ENCODE measurements at places on chromosomes 5 and 9.
A peak's percentile ranks its signal among the peaks of the same experiment; 100 is the strongest.

DNA sequence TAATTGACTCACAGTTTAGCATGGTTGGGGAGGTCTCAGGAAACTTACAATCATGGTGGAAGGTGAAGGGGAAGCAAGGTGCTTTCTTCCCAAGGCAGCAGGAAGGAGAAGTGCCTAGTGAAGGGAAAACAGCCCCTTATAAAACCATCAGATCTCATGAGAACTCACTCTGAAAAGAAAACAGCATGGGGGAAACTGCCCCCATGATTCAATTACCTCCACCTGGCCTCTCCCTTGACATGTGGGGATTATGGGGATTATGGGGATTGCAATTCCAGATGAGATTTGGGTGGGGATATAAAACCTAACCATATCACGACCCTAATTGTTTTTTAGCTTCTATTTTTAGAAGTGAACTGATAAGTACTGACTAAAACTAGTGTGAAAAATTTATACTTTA is 1377.5 kb upstream of the DMAC1 start:
- no peak for DNase-seq

DNA sequence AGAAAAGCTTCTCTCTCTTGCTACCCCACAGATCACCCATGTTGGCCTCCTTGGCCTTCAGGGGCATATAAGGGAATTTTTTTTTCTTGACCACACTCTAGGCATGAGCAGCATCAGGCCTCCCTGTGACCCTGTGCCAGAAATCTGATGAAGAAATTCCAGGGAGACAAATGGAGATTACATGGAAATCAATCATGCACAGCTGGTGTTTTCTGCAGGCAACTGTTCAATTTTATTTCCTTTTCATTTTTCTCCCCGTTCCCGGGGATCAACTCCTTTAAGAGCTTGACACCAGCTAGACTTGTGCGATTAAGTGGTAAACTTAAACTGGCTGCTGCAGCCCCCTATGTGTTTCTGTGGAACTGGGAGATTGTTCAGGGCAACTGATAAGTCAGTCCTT is 59.3 kb downstream of the GALNT10 start:
- no peak for DNase-seq

- no peak for DNase-seq
Measured at GRCh38 chr5:78483809-78484521, 123.5 kb downstream of the SCAMP1 start.

DNA sequence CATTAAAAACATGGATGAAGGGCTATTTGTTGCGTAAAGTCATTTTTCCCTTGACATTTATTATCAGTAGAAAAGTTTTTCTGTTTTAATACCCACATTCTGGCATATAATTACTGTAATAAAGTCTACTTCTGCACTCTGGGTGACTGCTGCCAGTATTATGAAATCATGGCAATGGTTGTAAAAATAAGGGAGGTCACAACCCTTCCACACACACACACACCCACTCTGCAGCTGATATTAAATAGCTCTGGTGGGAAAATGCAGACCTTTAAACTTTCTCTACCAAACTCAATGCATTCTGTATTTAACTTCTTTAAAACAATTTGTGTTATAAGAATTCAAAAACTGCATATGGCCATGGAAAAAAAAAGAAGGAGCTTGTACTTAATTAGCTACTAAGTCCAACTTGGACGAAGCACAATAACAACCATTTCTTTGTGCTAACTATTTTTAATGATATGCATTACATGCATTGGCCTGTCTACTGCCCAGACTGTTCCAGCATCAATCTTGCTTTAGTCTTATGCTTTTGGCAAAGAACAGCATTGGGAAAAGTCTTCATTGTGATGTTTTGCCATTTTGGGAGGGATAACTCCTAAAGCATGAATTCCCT is 137.6 kb upstream of the MAP3K1 start:
- DNase-seq, result no peak

DNA sequence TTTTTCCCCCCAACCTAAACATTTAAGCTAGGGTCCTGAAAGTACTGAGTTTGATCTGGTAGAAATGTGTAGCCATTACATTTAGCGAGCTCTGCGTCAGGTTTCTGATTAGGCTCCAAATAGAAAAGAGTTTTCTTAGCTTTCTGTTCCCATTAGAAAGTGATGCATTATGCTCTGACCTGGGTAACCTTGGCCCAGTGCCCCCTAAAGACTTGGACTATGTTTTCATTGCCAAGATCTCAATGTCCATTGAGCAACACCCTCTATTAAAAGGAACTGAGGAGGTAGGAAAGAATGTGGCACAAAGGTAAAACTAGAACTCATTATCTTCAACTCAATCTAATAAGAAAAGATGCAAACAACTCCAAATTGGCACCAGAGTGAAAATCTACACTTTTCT is 358.9 kb upstream of the PCSK5 start:
- DNase-seq, result no peak

DNA sequence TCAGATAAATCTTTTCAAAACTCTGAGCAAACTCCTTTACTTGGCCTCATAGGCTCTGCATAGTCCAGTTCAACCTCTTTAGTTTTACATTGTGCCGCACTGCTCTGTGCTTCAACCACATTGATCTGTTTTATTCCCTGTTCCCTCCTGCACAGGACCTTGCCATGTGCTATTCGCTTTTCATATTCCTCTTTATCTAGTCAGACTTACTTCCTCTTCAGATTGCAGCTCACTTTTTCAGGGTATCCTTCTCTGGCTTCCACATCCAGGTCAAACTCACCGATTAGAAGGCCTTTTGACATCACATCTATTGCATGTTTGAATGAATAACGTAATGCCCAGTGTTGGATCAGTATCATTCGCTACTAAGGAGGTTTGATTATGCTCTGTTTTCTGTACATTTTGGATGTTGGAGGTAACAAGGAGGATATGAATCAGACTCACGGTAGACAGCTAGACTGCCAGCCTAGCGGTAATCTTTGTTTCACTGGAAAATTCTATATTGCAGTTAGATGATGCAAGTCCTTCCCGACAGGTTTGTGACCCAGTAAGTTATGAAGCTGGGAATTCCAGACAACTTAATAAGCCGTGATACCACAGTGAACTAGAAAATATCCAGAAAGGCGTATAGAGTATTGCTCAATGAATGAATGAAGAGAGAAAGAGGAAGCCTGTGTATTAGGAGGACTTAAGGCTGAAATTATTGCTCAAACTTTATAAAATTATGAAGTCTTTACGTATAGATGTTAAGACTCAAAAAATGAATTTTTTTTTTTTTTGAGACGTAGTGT is 65.7 kb downstream of the IQGAP2 start:
- DNase-seq, result no peak

DNA sequence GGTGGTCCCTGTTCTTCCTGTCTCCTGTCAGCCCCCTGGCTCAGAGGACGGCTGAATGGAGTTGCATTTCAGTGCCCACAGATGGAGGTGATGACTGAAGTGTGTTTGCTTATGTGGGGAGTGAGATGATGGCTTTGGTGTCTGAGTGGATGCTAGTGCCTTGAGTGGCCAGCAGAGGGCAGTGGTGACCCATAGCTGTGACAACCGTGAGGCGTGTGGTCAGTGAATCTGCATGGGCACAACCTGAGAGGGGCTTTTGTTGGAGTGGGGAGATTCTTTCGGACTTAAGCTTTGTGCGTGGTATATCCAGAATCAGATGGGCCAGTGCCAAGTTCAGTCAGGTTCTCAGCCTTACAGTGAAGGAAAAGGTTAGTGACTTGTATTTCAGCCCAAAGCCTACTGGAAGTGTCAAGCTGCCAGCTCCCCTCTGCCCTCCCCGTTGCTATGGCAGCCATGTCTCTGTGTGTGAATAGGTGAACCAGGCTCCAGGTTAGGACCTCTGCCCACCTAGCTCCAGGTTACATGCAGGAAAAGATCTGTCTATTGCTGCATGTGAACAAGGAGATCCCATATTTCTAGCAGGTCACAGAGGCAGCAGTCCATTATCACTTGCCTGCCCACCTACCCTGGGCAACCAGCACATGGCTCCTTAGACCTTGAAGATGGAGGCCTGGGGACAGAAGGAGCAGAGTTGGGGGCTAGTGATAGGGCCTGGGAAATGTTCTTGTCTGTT is 14.7 kb upstream of the CXXC5 start:
- peak; percentile 78 for DNase-seq

DNA sequence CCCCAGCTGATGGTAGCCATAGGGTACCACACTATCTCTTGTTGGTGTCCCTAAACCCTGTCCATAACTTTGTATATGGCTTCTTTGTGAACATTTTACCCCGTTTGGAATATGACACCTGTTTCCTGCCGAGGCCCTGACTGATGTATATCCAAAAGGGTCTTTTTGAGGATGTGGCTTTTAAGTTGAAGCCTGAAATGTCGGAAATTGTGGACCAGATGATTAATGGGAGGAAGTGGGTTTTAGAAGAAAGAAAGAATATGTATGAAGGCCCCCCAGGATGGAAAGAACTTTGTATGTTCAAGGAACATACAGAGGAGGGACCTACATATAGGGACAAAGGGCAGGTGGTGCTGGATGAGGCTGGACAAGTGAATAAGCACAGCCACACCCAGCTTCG is 16.7 kb upstream of the TNFSF8 start:
- no peak for DNase-seq

DNA sequence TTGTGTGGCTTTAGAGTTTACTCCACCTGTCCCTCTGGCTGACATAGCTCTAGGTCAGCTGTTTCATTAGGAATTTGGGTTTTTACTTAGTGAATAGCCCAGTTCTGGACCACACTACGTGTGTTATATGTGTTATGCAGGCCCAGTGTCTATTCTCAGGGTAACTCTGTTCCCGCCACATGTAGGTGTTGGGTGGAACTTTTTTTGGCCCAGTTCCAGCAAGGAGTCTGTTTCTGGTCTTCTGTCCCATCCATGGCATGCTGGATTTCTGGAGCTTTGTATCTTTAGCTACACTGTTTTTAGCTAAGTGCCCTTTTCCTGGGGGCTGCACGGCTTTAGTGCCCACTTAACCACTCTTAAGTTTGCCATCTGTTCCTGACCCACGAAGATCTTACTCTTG is 15.5 kb downstream of the RMI1 start:
- no peak for DNase-seq

DNA sequence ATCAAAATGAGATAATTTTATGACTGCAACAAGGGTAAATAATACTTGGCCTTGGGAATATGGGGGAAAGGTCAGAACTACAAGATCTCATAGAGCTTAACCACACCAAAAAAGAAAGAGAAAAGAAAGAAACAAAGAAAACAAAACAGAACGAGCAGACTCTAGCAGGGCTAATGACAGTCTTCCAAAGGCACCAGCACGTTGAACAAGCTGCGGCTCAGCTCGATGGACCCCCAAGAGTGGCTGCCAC is 689 bp downstream of the AK3 start:
- no peak for DNase-seq

GRCh38 chr9:135056541-135056940 is 30.9 kb upstream of the OLFM1 start:
- DNase-seq, result no peak

GRCh38 chr5:141760193-141760592 is 78.2 kb upstream of the ARAP3 start:
- no peak for DNase-seq

GRCh38 chr5:50791813-50792212 is 125.4 kb downstream of the PARP8 start:
- DNase-seq, result no peak

GRCh38 chr9:33349743-33350142 is 52.6 kb downstream of the AQP7 start:
- DNase-seq, result no peak

DNA sequence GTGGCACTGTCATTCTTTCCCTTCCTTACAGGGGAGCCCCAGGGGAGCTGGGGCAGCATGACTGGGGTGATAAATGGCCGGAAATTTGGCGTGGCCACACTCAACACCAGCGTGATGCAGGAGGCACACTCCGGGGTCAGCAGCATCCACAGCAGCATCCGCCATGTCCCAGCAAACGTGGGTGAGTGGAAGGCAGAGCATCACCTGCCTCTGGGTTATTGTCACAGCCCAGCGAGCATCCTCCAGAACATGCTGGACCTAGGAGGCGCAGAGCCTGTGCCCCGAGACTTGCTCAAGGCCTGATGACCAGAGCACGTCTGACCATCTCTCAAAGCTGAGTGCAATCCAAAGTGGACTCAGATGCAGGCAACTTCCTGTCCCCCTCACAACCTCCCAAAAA is 22.2 kb upstream of the ASS1 start:
- DNase-seq, result no peak

DNA sequence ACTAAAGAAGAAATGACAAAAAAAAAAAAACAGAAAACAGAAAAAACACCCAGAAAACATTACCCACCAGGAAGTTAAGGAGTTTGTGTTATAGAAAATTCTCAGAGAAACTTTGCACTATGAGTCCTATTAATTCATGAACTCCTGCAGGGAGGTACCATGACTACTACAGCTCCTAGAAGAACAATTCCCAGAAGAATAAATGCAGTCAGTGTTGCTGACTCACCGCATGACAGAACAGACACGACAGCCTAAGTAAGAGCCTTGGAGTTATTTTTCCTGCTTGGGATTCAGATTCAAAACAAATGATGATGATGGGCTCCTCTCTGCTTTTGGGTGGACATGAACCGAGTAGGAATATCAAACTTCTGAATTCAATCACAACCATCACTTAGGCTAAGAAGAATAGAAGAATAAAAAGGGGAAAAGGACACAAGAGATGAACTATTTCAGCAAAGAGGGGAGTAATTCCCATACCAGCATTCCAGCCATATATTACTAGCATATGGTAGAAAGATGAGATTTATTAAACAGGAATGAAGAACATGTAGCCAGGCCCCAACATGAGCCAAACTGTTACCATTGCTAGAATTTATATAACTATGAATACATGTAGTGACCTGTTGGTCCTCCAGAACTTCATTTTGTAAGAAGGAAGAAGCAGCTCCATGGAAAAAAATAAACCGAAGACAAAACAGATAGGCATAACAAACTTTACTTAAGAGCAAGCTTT is 209.6 kb upstream of the PDE4D start:
- no peak for DNase-seq

DNA sequence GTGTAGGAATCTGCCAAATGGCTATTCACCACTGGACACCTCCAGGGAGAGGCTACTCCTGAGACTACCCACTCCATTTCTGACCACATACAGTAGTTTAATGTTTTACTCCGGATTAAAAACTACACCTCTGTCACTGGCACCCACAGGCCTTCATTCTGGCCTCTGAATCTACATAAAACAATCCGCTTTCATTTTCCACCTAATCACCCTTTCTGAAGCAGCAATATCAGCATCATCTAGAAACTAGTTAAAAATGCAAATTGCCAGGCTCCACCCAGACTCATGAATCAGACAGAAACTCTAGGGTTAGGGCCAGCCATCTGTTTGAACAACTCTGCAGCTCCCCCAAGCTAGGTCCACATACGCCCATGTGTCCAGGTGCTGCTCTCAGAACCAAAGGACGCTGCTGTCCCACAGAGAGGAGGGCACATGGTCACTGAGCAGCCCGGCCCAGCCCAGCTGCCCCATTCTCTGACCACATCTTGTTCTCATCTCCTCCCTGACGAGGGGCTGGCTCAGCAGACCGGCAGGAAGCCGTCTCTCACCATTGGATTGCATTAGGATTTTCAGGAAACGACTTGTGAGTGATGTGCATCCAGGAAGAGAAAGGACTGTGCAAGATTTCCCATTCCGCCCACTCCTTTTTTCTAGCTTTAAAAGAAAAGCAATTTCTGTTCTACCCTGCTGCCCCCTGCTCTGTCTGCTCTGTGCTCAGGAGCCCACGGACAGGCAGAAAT is 34.7 kb downstream of the ADAM19 start:
- DNase-seq, result no peak

GRCh38 chr9:34771007-34771406 is 61.1 kb upstream of the CCL21 start:
- DNase-seq, result no peak
